ENCODE measurements at places on chromosomes 4 and X. TPM values are rescaled to one million over a fixed set of nuclear protein-coding genes. Genes with fewer than 3 reads are reported as not detected.

Gene TMEM31
- not detected for total RNA-seq

- no peak for DNase-seq
These were observed 8.3 kb upstream of the MAP7D3 start for GRCh38 chrX:136259543-136259942.

Gene HTN3
- not detected for total RNA-seq

Gene QRFPR
- total RNA-seq, result 0.21 TPM

Gene GPAT3
- 1.5 TPM for total RNA-seq

DNA sequence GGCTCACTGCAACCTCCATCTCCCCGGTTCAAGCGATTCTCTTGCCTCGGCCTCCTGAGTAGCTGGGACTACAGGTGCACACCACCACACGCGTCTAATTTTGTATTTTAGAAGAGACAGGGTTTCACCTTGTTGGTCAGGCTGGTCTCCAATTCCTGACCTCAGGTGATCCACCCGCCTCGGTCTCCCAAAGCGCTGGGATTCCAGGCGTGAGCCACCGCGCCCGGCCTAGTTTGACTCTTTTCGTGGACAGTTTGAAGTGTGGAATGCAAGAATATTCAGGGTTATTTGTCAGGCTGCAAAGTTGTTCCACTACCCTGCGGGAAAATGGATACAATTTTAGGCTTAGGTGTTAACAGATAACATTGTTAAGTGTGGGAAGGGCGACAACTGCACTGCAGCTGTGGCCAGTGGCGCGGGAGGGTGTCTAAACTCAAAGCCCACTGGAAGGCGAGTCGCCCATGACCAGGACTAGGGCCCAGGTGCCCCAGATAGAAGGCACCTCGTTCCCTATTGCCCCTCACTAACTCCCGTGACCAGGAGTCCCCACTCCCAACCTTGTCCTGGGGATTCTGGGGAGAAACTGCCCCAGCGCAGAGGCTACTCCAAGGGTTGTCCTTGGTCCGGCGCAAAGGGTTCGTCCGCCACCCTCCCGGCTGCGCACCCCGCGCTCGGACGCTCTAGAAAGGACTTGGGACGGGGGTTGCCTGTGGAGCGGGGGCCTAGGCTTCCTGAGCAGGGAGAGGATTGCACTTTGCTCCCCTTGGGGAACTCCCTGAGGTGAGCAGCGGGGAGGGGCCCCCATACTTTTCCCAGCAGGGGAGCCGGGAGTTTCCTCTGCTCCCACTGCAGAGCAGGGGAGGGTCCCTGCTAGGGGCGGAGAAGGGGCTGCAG lies 1.1 kb upstream of the CD99 start:
- DNase-seq, result no peak

- no peak for DNase-seq
These were observed 88.0 kb upstream of the RAPGEF2 start for GRCh38 chr4:159014859-159015258.

Gene DNAAF6
- total RNA-seq, result not detected

- peak; percentile 71 for DNase-seq
These were observed 46.4 kb downstream of the ASMT start for GRCh38 chrX:1661048-1661921.

Gene SCML1
- total RNA-seq, result 5.7 TPM

Gene NPFFR2
- total RNA-seq, result not detected

Gene TLR2
- total RNA-seq, result 19.1 TPM

Gene FAM133A
- total RNA-seq, result not detected

DNA sequence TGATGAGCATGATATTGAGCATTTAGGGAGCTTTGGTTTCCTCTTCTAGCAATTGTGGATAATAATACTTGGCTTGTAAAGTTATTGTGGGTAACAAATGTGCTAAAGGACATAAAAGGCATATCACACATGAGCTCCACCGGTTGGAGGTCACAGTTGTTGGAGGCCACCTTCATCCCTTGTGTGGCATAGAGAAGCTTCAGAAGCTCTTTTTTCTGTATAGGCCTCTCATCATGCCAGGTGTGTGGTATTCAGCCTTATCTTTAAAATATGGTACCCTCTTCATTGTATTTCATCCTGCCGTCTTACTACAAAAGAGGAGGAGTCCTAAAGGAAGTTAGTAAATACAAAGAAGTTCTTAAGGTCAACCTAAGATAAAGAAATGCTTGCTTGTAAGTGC lies 66.4 kb downstream of the HMGB2 start:
- DNase-seq, result no peak

GRCh38 chrX:24173115-24173847 lies 23.8 kb downstream of the ZFX start:
- DNase-seq, result no peak

DNA sequence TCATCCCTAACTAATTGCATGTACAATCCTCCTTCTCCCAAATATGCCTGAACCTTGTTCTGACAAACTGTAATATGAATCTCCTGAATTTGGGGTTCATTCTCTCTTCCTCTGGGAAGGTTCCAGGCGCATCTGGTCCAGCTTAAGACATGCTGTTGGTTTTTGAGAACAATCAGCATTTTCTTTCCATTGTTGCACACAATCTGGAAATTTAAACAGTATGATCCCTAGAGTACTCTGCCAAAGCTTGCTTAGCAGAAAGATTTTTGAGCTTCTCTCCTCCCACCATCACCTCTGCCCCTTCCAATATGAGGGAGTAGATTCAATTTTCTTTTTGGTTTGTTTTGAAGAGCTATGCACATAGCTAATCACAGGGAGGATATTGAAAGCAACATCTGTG lies 50.1 kb downstream of the SRPX start:
- DNase-seq, result no peak

GRCh38 chrX:23662853-23663252 lies 4.4 kb upstream of the PRDX4 start:
- no peak for DNase-seq

DNA sequence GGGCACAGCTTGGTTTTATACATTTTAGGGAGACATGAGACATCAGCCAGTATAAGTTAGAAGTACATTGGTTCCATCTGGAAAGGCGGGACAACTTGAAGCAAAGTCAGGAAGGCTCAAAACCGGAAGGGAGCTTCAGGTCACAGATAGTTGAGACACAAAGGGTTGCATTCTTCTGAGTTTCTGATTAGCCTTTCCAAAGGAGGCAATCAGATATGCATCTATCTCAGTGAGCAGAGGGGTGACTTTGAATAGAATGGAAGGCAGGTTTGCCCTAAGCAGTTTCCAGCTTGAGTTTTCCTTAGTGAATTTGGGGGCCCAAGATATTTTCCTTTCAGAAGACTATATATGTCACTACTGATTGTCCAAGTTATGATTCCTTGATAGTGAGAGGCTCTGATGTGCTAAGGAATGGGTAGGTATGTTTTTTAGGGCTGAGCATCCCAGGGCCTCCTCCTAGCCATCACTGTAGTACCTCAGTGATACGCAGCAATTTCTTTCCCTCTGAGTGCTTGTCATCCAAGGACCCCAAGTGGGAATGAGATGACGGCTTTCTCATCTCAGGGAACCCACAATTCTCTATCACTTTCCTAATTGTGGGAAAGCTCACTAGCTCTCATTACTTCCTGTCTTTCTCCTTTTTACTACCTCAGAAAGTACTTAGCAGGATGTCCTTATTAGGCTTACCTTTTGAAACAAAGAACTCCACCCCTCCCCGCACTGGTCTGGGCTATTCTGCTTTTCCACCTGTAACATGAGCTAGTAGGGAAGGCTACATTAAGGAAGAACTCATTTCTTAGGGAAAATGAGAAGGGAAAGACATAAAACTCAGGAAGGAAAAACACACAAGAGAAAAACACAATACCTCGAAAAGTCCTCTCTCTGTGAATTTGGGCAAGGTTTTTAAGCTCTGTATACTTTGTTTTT lies 632.7 kb downstream of the RAPGEF2 start:
- no peak for DNase-seq

DNA sequence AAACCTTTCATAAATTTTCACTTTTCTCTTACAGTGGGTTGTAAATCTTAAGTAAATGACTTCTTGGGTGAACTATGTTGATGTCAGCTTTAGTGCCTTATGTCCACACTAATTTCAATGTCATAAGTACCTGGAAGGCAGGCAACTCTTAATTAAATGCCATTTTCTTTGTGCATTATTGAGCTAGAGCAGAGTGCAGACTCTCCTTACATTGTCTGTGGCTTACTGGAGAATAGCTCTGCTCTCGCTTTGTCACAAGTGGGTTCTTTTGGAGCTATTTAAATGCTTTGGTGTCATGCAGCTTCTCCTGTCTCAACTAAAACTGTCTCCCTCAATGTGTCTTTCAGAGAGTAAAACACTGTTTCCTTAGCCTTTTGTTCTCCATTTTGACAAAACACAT lies 411.6 kb downstream of the STIM2 start:
- no peak for DNase-seq

Gene CORIN
- not detected for total RNA-seq

Gene HSFX4
- not detected for total RNA-seq

Gene CYLC1
- not detected for total RNA-seq

Gene SLC25A14
- total RNA-seq, result 14.9 TPM

- DNase-seq, result no peak
These were observed 804.9 kb downstream of the RAB28 start for GRCh38 chr4:12679217-12679616.

DNA sequence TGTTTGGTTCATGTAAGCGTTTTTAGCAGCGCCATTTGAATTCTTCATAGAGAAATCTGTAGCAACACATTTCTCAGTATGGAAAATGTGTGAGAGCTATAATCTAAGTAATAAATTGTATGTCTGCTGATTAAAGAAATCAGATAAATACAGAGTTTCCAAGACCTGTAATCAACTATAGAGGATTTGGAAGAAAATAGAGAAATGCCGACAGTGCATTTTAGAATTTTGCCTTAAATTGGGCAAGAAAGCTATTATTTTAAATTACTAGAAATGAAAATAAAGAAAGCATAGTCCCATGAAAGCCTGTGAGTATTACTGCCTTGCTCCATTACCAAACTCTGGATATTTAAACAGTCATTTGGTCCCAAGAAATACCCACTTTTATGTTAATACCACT lies 2.7 kb downstream of the RUFY3 start:
- no peak for DNase-seq

DNA sequence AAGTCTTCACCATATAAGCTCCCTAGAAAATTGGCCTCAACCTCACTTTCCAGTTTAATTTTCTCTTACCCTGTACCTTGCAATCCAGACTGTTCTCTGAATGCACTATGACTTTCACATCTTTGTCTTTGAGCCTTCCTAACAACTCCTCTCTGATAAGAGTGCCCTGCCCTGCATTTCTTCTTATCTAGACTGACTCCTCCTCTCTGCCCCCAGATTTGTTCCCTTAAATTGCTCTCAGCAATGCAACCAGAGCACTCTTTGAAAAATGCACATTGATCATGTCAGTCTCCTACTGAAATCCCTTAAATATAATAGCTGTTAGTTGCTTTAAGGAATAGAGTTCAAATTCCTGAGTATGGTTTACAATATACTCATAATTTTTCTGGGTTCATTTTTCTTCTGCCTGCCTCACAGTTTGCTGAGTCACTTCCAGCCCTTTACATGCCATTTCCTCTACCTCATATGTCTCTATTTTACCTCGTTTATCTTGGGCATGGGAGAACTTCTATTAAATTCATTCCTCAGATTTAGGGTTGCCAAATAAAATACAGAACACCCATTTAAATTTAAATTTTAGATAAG lies 582.7 kb upstream of the AADAT start:
- no peak for DNase-seq

Gene HOPX
- total RNA-seq, result 54.2 TPM

DNA sequence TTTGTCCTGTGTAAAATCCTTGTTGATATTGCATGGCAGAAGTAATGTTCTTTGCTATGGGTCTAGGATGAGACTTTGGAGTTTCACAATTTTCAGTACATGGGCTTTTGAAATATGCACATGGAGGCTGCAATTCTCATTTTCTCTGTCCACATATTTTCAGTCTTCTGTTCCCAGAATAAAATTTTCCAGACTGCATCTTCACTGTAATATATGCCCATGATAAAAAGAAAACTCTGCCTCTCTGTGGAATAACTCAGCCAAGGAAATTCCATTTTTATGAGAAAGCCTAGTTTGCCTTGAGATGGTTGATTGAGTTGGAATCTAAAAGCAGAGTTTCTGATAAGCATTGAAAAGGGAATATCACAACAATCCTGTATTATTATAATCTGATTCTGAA lies 601.4 kb upstream of the AADAT start:
- no peak for DNase-seq

DNA sequence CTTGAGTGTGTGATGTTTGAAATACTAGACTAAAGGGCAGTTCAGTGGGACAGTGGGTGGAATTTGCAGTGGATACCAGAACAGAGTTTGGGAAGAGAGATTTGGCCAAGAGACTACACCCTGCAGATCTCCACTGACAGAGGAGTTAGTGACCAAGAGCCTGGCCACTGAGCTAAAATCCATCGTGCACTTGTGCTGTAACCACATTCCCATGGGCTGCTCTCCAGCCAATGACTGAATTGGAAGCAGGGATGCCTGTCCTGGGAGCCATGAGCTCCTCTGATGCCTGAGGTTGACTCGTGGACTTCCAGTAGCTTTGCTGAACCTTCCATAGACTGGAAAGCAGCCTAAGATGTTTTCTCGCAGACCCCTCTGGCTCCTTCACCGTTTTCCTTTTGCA lies 296.1 kb downstream of the TRIML1 start:
- DNase-seq, result no peak

Gene IBSP
- not detected for total RNA-seq

GRCh38 chr4:187480146-187481145 lies 515.1 kb upstream of the ZFP42 start:
- no peak for DNase-seq

- no peak for DNase-seq
These were observed 211.4 kb downstream of the FSTL5 start for GRCh38 chr4:161952382-161952781.

- no peak for DNase-seq
These were observed 303.8 kb upstream of the KLF3 start for GRCh38 chr4:38360201-38360600.

DNA sequence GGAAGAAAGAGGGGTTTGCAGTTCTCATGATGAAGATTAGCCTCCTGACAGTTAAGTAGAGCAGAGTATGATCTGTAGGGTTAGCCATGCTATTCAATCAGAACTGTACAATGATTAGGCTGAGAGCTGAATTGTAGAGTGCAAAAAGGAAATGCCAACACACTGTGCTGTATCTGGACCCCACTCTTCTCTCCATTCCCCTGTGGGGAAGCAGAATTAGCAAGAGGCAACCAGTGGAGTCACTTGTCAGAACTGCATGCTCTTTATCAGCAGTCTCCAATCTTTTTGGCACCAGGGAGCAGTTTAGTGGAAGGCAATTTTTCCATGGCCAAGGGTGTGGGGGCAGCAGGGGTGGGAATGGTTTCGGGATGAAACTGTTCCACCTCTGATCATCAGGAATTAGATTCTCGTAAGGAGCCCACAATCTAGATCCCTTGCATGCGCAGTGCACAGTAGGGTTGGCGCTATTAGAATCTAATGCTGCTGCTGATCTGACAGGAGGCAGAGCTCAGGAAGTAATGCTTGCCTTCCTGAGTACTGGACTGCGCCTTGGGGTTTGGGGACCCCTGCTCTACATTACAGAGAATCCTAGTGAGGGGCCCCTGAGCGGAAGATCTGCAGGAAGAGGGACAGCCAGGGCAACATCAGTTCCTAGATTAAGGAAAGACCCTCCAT lies 19.4 kb downstream of the TBC1D9 start:
- DNase-seq, result no peak
